Natural killer cell treated with Interleukin-12 subunit alpha and Interleukin-12 subunit beta and Interleukin-15 and Interleukin-18, amount 100 ng/mL, for 72 hours (primary cell): ENCODE measurements at places on chromosomes 12 and 14. TPM values are rescaled to one million over a fixed set of nuclear protein-coding genes. Genes with fewer than 3 reads are reported as not detected.

Gene RNU4-1
- 2,161 TPM for total RNA-seq

Gene ART4
- not detected for total RNA-seq

Gene RNASE4
- total RNA-seq = 0.50 TPM

DNA sequence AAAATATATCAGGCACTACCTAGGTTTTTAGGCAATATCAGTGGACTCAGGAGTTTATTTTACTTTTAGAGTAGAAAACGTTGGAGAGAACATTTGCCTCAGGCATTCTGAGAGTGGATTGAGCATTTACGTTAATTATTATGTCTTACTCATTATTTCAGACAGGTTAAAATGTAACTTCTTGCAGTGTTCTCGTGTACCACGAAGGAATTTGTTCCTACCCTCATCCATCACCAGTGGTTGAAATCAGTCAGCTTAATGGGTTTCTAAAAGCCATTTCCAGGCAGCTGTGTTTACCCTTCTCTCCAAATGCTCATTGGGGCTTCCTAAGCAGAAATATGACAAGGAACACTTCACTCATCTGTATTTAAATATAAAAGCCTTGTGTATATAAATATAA lies 9.1 kb upstream of the LDHB start:
- H3K36me3 ChIP-seq = no peaks in the 10 kb centered on the region
- H3K4me3 ChIP-seq = no peak overlapping the region
- H3K27me3 ChIP-seq = peaks cover 20% of the 10 kb centered on the region
- no peak for DNase-seq

DNA sequence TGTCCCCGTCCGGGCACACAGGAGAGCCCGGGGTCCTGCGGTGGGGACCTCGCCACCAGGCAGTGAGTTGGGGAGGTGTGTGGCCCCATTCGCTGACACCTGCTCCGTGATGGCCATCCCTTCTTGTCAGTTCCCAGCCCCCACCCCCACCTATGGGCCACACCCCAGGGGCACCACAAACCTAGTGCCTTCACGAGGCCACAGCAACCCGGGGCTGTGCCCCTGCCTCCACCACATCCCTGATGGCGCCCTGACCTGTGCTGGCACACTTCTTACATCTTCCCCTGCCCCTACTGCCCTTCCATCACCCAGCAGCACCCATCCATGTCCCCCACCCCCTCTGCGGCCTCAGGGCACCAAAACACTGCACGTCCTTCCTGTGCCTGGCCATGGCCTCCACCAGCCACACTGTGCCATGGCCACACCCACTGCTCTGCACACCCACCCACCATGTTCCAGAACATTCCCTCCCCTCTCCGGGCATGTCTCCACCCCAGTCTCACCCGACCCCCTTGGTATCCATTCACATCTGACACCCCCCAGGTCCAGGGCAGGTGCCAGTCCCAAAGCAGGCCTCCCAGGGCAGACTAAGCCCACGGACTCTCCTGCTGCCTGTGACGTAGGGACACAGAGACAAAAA lies 24.4 kb downstream of the JAG2 start:
- H3K27ac ChIP-seq = no peak overlapping the region
- no peak overlapping the region for H3K4me3 ChIP-seq
- H3K27me3 ChIP-seq = no peaks in the 10 kb centered on the region
- no peak for DNase-seq
- H3K4me1 ChIP-seq = no peaks in the 10 kb centered on the region
